Right hindlimb (tissue), 1 donor: ENCODE measurements at places on chromosomes 4 and X.

DNA sequence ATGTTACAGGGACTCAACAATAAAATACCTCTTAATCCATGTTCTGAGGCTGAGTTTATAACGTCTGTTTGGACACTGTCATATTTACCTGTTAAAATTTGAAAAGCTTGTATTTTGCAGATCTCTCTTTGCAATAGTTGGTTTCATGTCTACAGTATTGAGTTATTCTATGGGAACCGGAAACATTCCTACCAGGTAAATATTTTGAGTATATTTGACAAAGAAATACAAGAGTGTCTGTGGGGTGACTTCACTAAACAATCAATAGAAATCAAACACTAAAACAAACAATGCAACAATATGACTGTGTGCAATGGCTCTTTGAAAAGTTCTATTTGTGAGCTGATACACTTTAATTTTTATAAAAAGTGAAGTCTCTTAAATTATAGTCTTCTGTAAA, 47.7 kb upstream of the CXCL8 start:
- no peak for DNase-seq

GRCh38 chrX:136694431-136695087, 46.6 kb downstream of the CD40LG start:
- no peak for DNase-seq

- no peak for DNase-seq
Measured at GRCh38 chr4:8089862-8090261, 68.8 kb downstream of the ABLIM2 start.

GRCh38 chrX:39682778-39683177, 415.0 kb downstream of the BCOR start:
- DNase-seq = no peak

DNA sequence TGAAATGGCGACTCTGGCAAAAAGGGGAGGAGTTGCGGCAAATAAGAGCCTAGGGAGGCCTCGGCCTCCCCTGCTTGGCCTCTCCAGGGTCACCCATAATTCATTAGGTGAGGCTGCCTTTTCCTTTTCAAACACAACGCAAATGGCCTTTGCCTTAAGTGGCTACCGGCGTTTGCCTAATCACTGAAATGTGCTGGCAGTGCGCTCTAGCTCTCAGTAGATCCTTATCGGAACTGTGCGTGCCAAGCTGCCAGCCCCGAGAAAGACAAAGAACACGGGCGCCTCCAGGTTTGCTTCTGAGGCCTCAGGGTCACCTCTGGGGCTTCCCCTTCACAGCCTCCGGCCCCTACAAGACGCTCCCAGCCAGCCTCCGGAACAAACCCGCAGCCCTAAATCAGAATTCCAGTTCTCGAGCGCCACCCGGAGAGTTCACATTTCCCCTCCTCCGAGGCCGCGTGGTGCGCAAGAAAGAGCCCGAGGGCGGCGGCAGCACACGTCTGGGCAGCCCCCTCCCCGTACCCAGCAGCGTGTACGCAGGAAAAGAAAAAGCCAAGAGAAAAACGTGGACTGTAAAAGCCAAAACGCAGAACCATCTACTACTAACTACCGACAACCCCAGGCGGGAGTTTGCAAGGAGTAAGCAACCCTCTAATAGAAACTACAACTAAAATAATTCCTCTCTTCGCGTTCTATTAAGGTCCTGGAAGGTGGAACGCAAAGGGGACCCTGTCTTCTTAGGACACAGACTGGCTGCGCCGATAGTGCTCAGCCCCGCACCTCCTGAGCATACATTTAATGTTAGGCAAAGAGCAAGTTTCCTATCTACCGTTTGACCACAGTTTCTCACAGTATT, 76.5 kb upstream of the BCOR start:
- DNase-seq = peak; percentile 58

GRCh38 chrX:53595266-53595810, 91.2 kb downstream of the HUWE1 start:
- no peak for DNase-seq

DNA sequence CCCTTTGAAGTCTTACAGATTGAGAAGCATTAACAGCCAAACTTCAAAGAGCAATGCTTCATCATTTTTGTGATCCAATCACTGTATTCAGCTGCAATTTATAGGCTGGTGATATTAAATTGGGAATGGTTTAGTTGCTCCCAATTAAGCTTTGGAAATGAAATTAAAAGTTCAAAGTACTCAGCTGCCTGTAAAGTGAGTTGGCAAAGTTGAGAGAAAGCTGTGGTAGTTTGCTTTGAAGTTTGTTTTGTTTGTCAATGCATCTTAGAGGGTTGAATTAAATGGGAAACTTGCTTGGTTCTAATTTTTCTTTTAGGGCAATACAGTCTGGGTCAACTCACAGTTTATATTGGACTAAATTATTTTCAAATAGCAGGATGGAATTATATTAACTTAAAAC, 238.4 kb upstream of the CTSO start:
- DNase-seq = no peak

DNA sequence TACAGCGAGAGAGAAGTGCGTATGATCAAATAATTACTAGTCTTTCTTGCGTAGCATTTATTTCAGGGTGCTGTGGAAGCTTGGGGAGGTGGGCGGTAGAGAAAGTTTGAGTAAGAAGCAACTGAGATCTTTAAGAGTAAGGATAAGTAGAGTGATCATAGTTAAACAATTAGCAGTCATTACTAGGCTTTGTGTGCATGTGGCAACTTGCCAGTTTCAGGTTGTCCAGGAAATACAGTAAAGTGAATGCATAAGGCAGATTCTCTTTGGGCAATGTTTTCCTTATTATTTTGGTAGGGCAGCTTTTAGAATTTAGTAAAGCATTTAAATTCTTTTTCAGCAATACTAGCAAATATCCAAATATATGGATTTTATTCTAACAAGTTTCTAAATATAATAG, 57.0 kb downstream of the HPGDS start:
- DNase-seq = no peak

- DNase-seq = no peak
Measured at GRCh38 chrX:12872741-12873140, 5.9 kb downstream of the TLR7 start.

DNA sequence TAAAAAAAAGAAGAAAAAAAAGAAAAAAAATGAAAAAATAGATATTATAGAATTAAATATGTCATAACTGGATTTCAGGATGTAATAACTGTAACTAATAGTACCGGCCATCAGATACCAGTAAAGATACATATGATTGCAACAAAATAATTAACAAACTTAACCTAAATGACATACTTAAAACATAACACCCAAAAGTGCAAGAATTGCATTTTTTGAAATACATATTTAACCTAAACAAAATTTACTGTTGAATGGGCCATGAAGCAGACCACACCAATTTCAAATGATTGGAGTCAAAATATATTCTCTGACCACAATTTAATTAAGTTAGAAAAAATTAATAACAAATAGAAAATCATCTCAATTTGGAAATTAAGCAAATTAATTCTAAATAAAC, 33.1 kb downstream of the GABRA3 start:
- DNase-seq = no peak

GRCh38 chrX:148448686-148449085, 51.7 kb upstream of the AFF2 start:
- no peak for DNase-seq

DNA sequence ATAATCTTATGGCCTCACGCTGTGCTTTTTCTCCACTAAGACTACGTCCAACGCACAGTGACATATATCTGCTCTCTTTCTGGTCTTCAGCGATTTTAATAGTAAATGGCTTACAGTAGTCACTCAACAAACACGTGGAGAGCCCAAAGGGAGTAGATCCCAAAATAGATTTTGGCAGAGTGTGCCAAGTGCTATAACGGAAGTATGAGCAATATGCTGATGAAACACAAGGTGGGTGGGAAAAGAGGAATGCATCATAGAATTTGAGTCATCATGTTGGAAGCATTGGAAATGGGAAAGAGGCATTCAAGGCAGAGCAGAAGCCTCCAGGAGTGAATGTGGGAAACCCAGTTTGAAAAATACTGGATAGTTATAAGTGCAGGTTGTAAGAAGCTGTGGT, 129.1 kb upstream of the LDB2 start:
- DNase-seq = no peak

DNA sequence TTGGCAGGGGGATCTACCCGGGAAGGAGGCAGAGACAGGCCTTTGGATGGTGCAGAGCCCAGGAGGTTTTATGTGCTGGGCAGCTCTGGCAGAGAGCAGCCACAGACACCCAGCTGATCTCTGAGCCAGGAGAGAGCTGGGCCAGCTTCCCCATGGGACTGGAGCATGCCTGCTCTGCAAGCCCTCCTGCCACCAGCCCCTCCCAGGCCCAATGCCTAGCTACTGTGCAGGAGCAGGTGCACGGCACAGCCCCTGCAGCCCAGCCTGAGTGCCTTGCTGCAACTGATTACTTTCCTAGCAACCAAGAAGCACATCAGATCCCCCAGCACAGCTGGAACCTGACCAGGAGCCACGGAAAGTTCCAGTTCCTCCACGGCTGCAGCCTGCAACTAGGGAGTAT, 57.8 kb upstream of the BEND2 start:
- no peak for DNase-seq

DNA sequence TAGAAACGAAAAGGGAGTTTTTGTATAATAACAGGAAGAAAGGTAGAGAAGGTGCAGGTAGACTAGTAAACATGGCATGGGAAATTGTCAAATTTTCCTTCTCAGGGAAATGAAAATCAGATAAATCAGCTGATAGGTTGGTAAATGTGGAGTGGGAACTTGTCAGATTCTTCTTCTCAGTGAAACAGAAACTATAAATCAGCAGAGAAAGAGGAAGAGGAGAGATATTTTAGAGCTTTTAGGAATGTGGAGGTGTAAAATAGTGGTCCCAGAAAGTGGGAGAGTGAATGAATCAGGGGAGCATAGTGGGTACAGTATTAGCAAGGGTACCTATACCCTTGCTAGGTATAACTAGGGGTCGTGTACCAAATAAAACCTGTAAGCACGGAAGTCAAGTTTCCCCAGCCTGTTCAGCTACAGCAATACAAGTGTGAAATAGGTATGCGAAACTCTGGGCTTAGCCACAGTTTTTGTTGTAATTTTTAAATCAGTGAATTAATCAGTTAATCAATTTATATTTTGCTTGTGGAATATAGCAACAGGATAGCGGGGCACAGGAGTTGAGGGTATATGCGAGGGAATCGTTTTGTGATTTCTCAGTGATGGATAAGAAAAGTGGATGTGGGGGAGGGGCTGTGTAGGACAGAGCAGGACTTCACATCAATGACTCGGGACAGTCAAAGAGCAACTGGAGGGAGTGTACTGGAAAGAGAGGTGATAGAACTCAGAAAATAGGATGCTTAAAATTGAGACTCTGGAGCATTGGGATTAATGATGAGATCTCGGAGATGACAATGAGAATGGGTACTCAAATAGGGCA, 561.5 kb downstream of the INPP4B start:
- no peak for DNase-seq

DNA sequence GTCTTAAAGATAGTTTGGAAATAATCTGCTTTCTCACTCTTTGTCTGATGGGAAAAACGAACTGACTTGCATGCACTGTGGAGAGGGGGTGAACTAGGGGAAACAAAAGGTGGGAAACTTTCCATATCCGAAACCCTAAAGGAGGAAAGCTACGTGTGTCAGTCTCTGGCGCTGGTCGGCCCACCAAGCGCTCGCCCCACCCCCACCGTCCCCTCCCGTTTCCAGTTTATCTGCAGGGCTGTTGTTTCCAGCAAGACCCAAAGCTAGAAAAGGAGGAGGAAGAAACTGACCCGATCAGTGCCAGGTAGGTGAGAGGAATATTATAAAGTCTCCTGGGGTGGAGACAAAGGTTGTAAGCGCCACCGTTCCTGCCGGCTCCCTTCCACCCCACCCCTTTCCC, 552 bp downstream of the TCEAL9 start:
- DNase-seq = peak; percentile 51

DNA sequence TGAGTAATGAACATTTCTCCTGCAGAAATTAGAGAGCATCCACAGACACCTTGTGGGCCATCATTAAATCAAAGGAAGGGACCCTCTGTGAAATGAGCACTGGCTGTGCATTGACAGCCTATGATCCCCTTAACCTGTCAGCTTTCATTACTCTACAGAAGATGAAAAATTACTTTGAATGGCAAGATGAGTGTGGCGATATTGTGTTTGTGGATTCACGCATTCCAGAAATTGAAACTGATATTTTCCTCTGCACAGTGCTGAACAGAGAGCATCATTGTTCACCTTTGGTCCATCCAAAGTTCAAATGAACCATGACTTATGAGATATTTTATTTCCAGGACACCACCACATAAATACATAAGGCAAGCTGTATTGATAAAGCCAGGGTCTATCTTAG, 374.8 kb upstream of the ANXA10 start:
- DNase-seq = no peak

GRCh38 chrX:74438764-74439163, 17.5 kb downstream of the SLC16A2 start:
- DNase-seq = no peak

DNA sequence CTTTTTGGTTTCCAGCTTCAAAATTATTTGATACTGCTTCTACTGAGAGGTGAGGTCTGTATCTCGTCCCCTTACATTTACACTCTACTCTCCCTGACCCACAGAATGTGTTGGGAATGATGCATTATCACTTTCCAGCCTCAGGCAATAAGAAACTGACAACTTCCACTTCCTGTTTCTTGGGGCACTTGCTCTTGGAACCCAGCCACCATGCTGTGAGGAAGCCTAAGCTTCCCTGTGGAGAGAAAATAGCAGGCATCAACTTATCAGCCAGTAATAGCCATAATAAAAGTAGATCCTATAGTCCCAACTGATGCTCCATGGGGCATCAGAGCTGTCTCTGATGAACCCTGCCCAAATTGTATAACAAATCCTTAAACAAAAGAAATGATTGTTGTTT, 32.6 kb downstream of the RELL1 start:
- DNase-seq = no peak

DNA sequence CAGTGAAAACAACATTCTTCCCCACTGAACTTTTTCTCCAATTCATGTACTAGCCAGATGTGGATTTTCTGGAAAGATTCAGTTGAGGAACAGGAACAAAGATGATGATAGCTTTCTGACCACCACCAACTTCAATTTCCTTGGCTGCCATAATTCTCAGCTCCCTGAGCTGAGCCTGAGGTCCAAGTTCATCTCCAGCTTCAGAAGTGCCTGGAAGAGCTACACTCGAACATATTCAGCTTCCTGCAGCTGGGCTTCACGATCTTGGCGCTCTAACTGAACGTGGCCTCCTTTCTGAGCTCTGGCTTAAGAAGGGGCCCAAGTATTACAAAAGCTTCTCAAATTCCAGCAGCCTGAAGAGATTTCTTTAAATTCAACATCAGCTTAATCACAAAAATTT, 83.9 kb downstream of the QDPR start:
- peak; percentile 72 for DNase-seq
